ENCODE measurements at places on chromosomes 16 and 17. TPM values are rescaled to one million over a fixed set of nuclear protein-coding genes. Genes with fewer than 3 reads are reported as not detected.

Gene TOX3
- not detected for total RNA-seq

Gene CD300E
- not detected for total RNA-seq

DNA sequence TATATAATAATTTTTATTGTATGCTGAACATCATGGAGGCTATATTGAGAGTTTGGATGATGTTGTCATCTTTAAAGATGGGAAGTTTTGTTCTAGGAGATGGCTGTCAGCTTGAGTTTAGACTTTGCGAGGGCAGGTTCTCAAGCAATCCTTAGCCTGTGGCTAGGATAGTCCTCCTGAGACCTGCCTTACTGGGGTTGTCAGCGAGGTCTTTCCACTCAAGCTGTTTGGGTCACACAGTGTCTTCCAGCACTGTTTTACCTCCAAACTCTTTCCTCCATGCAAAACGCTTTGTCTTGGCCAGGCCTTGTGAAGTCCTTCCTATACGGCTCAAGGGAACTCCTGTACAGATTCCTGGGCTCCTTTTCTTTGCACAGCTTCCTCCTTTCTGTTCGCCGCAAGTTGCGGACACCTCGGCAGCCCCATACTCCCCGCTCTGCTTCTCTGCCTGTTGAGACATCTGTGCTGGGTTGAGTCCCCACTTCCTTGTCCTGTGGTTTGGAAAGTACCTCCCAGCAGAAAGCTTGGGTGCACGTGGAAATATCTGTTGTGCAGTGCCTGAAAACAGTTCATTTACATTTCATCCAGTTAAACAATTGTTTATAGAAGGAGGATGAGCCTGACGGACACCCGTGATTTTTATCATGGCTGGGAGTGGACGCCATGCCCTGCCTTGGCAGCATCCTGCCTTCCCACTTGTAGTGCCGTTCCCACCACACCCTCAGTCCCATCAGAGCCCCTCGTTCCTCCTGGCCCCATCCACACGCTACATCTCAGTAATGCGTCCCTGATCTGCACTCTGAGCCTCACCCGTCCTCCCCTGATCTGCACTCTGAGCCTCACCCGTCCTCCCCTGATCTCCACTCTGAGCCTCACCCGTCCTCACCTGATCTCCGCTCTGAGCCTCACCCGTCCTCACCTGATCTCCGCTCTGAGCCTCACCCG lies 55.0 kb upstream of the CBFA2T3 start:
- peaks cover 2% of the 10 kb centered on the region for H3K27me3 ChIP-seq
- peak; percentile 59 for DNase-seq
- peaks cover 5% of the 10 kb centered on the region for H3K36me3 ChIP-seq

- H3K36me3 ChIP-seq, result no peaks in the 10 kb centered on the region
- H3K27ac ChIP-seq, result no peak overlapping the region
- no peak overlapping the region for H3K4me3 ChIP-seq
These were observed 250.1 kb upstream of the RPL38 start for GRCh38 chr17:73953206-73954033.

GRCh38 chr17:72163474-72163873 lies 42.7 kb downstream of the SOX9 start:
- no peaks in the 10 kb centered on the region for H3K27me3 ChIP-seq
- no peak overlapping the region for H3K4me3 ChIP-seq
- no peaks in the 10 kb centered on the region for H3K36me3 ChIP-seq
- no peak overlapping the region for H3K27ac ChIP-seq
- no peak for DNase-seq

DNA sequence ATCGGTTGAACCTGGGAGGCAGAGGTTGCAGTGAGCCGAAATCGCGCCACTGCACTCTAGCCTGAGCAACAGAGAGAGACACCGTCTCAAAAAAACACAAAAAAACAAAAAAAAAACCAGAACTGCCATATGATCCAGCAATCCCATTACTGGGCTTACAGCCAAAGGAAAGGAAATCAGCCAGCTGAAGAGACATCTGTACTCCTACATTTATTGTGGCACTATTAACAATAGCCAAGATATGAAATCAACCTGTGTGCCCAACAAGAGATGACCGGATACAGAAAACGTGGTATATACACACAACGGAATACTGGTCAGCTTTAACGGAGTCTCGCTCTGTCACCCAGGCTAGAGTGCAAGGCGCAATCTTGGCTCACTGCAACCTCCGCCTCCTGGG lies 14.6 kb downstream of the FANCA start:
- no peaks in the 10 kb centered on the region for H3K4me1 ChIP-seq
- no peak overlapping the region for H3K27ac ChIP-seq
- no peak for DNase-seq
- no peaks in the 10 kb centered on the region for H3K27me3 ChIP-seq
- no peak overlapping the region for H3K4me3 ChIP-seq

- peaks cover 17% of the 10 kb centered on the region for H3K4me1 ChIP-seq
- H3K27me3 ChIP-seq, result peaks cover 5% of the 10 kb centered on the region
- no peak for DNase-seq
- H3K36me3 ChIP-seq, result no peaks in the 10 kb centered on the region
- H3K4me3 ChIP-seq, result no peak overlapping the region
These were observed 140.6 kb upstream of the NUDT7 start for GRCh38 chr16:77581706-77582105.
